AG04450 (cell line): ENCODE measurements at places on chromosomes 2 and 18.

DNA sequence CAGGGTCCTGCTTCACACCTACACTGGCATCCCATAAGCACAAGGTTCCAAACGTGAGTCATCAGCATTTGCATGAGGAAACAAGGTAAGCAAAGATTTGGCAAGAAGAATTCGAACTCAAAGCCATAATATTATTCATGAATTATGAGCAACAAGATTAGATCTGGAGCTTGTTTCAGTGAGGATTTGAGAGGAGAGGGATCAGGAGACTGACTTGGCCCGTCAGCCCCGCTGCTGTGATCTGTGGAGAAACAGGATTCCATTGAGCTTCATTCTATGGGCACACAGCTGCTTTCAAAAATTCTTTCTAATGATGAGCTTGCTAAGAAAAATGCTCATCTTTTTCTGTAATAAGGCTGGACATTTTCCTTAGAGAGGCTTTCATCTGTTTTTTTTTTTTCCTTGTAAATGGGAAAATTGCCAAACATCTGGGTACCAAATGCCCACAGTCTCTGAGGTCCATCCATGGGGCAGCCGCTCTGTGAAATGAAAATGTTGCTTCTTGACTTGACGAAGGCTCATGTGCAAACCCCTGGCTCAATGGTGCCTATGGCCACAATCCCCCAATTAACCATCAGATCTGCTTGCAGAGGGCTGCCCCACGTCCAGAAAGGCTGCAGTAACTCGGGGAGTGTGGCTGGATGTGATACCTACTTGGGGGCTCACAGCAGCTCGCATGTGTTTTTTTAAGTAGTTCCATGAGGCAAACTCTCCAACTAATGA, 179.3 kb downstream of the TMEM18 start:
- no peak for DNase-seq

GRCh38 chr2:9326975-9327374, 96.4 kb downstream of the ITGB1BP1 start:
- no peak for DNase-seq

DNA sequence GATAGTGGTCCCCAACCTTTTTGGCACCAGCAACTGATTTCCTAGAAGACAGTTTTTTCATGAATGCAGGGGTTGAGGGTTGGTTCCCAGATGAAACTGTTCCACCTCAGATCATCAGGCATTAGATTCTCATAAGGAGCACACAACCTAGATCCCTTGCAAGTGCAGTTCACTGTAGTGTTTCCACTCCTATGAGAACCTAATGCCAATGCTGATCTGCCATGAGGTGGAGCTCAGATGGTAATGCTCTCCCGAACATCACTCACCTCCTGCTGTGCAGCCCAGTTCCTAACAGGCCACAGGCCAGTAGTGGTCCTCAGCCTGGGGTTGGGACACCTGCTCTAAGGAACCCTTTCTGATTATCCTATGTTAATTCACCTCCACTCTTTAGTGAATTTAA, 133.5 kb downstream of the SOX11 start:
- no peak for DNase-seq

GRCh38 chr2:80001701-80002101, 302.9 kb downstream of the LRRTM1 start:
- DNase-seq = no peak

DNA sequence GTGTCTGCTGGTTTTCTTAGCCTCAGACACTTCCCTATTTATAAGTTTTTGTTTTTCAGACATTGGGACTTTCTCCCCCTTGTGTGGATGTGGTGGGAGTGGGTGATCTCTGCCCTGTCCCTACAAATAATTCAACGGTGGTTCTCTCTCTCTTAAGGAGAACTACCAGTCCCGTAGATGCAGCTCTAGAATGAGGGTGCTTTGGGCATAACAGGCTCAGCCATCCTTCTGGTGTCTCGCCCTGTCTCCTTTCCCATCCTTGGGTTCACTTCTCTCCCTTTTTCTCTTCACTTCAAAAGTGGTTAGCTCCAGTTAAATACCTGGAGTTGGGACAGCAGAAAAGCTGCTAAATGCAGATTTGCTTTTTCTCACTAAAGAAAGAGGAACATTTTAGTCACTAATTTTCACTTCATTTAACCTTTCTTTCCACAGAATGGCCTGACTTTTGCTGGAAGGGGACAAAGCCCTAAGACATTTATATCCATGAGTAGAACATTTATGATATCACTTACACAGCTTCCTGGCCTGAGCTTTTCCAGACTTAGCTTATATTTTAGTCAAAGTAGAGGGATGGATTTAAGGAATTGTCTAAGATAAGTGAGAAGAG, 121.2 kb upstream of the CXCR4 start:
- no peak for DNase-seq

DNA sequence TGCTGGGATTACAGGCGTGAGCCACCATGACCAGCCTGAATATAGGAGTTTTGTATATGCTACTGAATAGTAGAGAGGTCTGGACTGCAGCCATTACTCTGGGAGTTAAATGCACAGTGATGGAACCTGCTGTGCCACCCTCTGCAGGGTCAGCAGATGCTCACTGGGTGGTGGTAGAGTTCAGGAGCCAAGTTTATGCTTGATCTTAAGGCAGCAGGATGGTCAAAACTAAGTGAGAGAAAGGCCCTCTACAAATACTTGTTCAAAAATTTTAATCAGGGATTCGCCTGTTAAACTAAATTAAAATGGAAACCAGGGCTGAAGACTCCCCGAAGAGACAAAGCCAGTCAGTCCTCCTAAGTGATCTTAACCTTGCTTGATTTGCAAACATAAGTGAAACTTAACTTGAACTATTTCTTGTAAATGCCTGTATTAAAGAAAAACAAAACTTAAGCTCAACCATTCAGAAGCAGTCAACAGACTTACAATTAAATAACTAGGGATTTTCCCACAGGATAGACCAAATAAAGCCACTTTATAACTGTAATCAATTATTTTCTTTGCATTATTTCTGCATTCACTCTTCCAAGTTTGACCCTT, 4.2 kb upstream of the WDFY1 start:
- no peak for DNase-seq

DNA sequence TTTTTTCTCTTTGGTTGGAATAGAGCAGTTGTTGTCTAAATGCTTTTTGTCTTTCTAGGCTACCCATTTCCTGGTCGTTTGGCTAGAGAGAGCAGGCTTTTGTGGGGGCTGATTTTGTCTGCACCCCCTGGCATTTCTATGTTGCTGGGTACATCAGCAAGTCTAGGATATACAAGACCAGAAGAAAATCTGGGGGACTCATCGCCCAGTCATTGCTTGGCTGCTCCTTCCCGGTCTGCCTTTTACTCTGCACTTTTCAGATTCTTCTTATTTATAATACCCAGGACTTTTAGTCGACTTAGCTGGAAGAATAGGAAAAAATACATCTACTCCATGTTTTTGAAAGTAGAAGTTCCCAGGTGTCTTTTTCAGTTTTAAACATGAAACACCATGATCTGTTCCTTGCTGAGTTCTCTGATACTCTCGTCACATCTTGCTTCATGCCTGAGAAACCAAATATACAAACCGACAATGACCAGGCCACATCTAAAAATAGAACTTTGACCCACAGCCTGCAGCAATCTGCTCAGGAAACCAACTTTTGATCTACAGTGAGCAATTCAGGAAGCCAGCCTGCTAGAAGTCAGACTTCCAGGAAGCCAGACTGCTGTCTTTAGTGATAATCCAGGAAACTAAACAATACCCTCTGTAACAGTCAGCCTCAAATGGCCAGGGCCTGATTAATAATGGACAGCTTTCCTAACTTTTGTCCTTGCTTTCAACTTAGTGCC, 163.8 kb upstream of the MEX3C start:
- DNase-seq = no peak

DNA sequence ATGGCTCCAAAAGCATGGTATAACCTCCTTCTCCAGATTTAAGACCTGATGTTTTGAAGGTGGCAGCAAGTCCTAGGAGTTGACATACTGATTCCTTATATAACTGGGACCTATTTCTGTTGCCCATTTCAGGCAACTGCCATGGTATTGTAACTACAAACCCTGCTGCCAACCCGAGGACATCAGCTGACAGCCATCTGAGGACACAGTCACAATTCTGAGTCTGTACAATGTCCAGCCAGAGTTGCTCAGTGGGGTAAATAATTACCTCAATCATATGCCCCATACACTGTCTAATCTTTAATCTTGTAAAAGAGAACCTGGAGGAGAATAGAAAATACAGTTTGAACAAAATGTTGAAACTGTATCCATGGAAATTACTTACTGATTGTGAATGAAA, 8.7 kb upstream of the GAREM2 start:
- no peak for DNase-seq

DNA sequence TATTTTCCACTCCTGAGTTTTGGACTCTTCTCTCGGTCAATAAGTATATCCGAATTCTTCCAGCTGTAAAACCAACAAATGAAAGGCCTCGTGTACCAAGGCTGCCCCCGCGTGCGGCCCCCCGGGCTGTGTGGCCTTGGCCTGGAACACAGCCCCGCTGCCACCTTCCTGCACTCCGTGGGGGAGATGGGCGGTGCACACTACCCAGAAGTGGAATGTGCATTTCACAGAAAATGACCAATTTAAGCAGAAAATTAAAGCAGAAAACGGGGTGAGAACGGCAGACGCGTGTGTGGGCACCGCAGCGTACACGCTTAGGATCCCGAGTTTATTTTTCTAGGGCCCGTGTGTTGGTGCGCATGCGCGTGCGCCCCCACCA, 34.4 kb upstream of the ZNF516 start:
- no peak for DNase-seq

DNA sequence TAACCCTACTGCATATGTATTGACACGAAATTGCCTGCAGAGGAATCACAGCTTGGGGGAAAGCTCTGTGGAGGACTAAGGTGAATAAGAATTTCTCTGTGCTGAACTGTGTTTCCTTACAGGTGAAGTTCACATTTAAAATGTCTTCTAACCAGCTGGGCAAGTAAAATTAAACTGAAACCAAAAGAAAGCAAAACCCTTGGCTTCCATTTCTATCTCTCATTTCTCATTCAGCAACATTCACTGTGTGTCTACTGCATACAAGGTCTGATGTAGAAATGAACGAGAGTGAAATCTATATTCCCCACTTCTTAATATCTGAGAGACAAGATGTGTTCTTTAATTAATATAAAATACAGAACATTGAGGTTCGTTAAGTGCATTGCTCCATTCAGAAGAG, 397.3 kb downstream of the SOX11 start:
- DNase-seq = no peak

GRCh38 chr18:75269124-75269680, 58.6 kb downstream of the TSHZ1 start:
- no peak for DNase-seq

GRCh38 chr2:111252436-111252835, 131.7 kb downstream of the BCL2L11 start:
- no peak for DNase-seq

DNA sequence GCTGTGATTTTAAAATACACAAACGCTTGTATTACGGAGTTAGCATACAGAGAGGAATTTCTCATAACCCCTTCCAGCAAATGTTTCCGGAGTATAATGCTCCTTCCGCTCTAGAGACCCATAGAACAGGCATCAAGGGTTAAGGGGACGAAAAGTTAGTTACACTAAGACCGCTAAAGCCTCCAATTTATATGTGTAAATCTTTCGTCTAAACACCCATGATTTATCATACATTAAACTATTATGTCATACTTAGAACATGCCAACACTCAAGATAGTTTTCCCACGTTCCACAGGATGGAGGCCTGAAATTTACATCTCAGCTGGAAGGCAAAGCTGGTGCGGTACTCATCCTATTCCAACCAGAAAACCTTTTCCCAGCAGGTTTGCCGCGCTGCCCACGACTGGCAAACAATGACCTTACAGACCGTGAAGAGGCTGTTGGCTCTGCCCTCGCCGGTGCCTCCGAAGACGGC, 650 bp downstream of the ORMDL1 start:
- no peak for DNase-seq

DNA sequence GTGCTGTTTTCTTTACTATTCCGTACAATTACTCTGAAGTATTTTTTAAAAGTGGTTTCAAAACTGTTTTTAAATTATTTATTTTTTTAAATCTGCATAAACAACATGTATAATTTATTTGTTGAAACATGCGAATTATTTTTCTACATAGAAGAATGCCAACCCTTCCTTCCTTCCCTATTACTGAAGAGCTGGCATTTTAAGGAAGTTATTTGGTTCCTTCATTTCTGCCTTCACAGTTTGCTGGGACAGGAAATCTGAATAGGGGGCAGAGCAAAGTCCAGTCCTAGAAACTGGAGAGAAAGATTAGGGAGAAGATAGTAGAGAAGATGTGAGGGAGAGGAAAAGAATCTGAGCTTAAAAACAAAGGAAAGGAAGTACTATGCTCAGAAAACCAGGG, 146.7 kb upstream of the ACVR2A start:
- DNase-seq = no peak

GRCh38 chr2:177402096-177402495, 9.5 kb downstream of the AGPS start:
- DNase-seq = no peak

- no peak for DNase-seq
Observed at GRCh38 chr2:237207646-237208045, 122.0 kb downstream of the COPS8 start.

GRCh38 chr2:28444956-28445355, 50.9 kb upstream of the PLB1 start:
- DNase-seq = no peak
